T-helper 9 cell (primary cell): ENCODE measurements at places on chromosomes 5 and 9.

- DNase-seq: no peak
Observed at GRCh38 chr9:26643826-26644225, 248.8 kb downstream of the CAAP1 start.

GRCh38 chr5:663436-664342 lies 29.5 kb downstream of the TPPP start:
- DNase-seq: no peak

GRCh38 chr5:159317849-159318248 lies 12.4 kb downstream of the IL12B start:
- no peak for DNase-seq

DNA sequence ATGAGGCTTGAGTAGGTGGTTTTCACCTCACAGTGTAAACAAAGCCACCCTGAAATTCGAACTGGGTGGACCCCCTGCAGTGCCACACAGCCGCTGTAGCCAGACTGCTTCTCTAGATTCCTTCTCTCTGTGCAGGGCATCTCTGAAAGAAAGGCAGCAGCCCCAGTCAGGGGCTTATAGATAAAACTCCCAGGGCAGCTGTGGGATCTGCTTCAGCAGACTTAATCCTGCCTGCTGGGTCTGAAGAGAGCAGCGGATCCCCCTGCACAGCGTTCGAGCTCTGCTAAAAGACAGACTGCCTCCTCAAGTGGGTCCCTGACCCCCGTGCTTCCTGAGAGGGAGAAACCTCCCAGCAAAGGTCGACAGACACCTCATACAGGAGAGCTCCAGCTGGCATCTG lies 71.4 kb downstream of the CARTPT start:
- no peak for DNase-seq

- DNase-seq: no peak
Observed at GRCh38 chr5:135543485-135544304, 7.9 kb upstream of the NEUROG1 start.

DNA sequence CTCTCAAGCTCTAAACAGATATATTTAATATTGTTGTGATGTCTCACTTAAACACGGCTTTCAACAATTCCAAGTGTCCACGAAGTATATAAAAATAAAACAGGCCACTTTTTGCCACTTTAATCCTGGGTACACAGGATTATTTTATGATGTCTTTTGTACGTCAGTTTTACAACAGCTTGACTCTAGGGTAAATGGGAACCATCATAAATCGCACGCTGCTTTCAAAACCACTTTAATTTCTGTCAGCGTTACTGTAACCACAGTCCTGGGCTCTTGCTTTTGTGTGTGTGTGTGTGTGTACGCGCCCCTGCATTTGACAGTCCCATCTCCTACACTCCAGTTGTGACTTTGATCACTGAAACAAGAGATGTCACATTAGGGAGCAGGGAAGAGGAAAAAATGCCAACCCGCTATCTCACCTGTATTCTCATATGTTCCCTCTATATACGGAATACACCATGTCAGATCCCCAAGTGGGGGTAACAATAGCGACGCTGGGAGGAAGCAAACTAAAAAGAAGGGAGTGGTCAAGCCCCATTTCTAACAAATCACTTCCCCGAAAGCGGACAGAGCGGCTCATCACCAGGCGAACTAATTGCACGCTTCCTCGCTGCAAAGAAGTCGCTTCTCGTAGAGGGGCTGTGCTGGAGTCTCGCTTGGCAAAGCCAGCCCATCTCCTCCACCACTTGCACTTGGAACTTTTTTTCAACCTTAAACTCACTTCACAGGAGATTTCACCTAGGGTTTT lies 1.2 kb downstream of the BNC2 start:
- no peak for DNase-seq

DNA sequence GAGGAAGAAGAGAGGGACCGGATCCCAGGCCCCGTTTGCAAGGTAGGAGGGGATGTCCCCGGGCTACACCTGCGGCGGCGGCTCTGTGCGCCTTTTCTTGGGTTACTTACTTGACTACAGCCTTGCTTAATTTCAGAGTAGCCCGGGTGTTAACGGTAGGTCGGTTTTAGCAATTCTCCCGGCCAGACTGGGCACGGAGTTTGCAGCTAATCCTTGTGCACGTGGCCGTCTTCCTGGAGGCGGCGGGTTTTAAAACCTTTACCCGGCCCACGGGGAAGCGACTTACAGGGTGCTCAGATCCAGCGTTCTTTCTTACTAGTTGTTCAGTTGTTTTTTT lies 313 bp downstream of the BRIX1 start:
- no peak for DNase-seq

- DNase-seq: no peak
Observed at GRCh38 chr5:135578685-135579341, at the start of gene CXCL14. Gene CXCL14, minus strand, starts transcription at chr5:135578991. Its CDS starts 213 bp downstream, at chr5:135578778.

DNA sequence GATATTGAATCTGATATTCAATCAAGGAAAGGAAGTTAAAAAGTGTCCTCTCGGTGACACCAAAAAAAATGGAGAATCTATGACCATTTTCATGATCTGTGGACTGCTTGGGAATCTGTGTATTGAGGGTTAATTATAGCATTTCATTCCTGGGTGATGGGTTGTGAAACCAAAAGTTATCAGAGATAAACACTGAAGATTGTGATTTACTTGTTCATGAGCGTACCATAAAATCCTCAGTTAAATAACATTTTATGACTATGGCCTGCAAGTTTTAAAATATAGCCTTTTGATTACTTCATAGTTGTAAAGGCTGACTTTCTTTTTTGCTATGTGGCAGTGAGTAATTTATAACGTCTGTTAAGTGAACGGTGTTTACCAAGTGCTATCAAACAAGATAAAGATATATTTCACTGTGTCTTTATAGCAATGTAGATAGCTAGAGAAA lies 267.9 kb upstream of the SEMA6A start:
- no peak for DNase-seq

GRCh38 chr9:132878695-132879456 lies at the start of gene SPACA9:
Gene SPACA9, plus strand, starts transcription at chr9:132878898. Its CDS starts 5,050 bp downstream, at chr9:132883948.
- peak; percentile 4 for DNase-seq

GRCh38 chr9:117407436-117408022 lies 7.3 kb downstream of the ASTN2 start:
- no peak for DNase-seq

DNA sequence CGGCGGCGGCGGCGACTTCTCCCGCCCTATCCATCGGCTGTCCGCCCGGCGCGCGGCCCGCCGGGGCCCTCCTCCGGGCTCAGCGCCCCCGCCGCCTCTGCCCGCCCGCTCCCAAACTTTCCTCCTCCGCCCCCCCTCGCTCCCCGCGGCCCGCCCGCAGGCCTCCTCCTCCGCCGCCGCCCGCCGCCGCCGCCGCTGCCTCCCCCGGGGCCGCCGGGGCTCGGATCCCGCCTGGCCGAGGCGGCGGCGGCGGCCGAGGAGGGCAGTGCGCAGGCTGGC lies 460 bp upstream of the PBX3 start:
- DNase-seq: no peak

DNA sequence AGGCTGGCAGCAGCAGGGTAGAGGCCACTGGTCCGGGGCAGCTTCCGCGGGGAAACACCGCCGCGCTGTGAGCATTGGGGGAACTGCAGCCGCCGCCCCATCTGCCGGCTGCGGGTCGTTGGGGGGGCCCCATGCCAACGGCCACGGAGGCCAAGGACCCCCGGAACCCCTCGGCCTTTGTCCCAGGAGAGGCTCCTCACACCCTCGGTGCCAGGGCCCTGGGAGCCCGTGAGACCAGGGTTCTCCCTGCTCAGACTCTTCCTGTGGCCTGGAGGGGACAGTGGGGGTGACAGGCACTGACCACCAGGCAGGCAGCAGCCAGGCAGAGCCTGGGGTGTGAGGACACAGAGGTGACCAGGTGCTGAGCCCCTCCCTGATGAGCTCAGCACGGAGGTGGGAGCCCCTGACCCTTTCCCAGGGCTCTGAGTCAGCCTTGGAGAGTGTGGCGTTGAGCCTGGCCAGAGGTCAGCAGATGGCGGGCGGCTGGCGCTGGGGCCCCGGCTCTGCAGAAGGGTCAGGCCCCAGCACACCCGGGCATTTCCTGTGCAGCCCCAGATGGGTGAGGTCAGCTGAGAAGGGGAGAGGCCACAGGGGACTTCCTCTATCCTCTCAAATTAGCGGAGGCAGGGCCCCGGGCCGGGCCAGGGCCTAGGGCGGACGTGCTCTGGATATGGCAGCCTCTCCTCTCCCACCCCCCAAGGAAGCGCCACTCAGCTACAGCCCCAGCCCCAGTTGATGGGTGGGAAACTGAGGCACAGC lies 17.9 kb upstream of the EGFL7 start:
- DNase-seq: peak; percentile 55

DNA sequence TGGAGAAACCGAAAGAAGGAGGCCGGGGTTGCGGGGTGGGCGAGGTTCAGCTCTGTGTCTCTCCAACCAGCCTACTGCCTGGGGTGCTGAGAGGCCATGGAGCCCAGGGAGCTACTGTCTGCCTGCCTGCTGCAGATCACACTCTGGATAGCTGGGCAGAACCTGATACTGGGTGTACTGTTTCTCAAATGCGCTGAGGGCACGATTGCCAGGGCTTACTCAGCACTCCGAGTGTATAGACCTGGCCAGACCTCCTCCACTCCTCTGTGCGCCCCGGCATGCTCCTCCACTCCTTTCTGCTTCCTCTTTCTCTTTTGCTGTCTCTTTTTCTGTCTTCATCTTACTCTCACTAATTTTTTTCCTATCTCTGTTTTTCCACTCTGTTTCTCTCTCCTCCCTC lies 215.1 kb downstream of the PAPPA start:
- DNase-seq: no peak

DNA sequence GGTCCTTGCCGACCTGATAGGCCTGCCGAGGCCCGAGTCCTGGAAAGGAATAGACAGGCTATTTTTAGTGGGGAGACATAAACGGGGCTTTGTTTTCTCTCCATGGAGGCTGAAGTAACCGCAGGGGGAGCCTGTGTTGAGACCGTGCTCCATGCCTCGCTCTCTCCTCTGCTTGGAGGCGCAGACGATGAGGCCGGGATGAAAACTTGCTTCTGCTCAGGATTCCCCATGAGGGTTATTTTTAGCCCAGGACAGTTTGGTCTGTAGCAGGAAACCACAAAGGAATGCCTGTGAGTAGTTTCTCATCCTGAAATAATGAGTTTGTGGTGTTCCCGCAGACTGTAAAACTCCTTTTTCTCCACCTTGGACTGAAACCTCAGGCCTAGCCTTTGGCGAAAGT lies 81.9 kb upstream of the RARS1 start:
- DNase-seq: no peak

DNA sequence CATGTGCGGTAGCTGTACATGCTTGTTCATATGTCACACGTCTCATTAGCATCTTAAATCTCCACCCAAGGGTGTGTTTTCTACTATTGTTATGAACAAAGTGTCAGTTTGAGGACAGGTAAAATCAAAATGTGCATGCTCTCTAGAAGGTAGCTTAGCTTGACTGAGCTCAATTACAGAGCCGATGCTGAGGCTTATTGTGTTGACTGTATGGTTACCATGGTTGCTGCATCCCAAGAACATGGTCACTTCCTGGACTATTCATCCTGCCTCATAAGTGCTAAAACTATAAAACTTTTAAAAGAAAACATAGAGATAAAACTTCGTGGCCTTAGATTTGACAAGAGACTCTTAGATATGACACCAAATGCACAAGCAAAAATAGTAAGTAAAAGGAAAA lies 426.1 kb upstream of the CTNND2 start:
- no peak for DNase-seq

GRCh38 chr5:1075555-1075881 lies 36.3 kb downstream of the SLC12A7 start:
- DNase-seq: no peak

GRCh38 chr5:4815002-4815401 lies 325.1 kb upstream of the ADAMTS16 start:
- DNase-seq: no peak

GRCh38 chr5:12217039-12217438 lies 312.8 kb upstream of the CTNND2 start:
- DNase-seq: no peak

DNA sequence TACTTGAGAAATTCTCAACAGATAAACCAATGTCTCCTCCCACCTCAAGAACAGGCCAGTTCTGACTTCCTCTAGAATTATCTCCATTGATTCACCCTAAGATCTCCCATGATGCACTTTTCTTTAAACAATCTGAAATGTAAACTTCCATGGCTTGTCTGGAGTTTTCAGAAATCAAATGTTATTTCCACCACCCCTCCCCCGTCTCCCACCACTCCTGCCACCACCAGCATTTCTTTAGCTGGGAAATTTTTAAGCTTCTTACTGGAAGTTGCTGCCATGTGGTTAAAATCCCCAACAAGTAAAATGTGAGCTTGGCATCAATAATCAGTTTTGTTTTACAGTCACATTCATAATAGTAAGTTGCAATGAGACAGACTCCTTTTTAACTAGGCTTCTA lies 32.8 kb upstream of the BASP1 start:
- no peak for DNase-seq

DNA sequence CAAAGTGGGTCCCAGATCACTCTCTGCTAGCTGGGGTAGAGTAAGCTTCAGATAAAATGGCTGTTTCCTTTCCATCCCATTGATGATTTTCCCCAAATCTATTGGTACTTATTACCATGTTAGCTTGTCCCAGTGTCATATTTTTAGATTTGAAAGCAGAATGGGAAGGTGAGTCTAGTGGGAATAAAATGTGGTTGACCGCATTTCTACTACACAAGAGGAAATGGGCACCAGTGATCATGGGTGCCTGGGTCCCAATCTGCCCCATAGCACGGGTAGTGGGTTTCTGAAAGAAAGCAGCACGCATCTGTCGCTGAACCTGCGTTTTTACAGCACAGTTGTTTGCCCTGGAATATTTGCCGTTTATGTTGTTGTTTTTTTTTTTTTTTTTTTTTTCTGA lies 20.1 kb downstream of the DAPK1 start:
- no peak for DNase-seq

DNA sequence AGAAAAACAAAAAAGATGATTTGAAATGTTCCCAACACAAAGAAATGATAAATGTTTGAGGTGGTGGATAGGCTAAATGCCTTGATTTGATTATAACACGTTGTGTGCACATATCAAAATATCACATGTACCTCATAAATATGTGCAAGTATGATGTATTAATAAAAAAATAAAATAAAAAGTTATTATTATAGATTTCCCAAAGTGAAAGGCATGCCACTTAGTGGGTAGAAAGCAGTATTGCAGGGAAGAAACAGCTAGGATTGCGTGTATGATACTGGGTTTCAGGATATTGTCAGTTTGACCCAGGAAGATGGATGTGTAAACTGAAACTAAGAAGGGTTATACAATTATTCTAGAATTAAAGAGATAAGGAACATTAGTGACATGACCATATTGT lies 3.6 kb upstream of the TMEM38B start:
- DNase-seq: no peak

GRCh38 chr9:108468364-108468763 lies 387.4 kb downstream of the ACTL7B start:
- no peak for DNase-seq

GRCh38 chr9:70413464-70413798 lies 1.0 kb downstream of the KLF9 start:
- DNase-seq: peak; percentile 58

DNA sequence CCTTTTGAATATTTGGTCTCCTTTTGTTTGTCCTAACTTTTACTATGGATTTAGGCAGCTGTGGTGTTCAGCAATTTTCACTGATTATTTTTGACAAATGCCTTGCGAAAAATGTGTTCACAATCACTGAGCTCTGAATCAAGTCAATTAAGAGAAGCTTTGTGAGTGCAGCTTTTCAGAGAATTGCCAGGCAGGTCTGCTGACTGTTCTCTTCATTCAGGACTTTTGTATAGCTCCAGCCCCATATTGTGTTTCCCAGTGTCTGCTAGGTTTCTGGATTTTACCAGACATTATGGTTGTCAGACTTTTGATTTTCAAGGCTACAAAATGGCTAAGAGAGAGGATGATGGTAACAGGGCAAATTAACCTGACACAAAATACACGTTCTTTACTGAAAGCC lies 1055.9 kb downstream of the CDH18 start:
- DNase-seq: no peak
